C1 segment of cervical spinal cord (tissue), 14 donors: ENCODE measurements at places on chromosomes 16 and 17.
A peak's percentile ranks its signal among the peaks of the same experiment; 100 is the strongest.

GRCh38 chr16:84039696-84040095 lies 2.9 kb downstream of the SLC38A8 start:
- DNase-seq = no peak

GRCh38 chr16:11004351-11004750 lies 60.0 kb downstream of the CLEC16A start:
- DNase-seq = no peak

- DNase-seq = no peak
Measured at GRCh38 chr16:82655072-82655714, 28.4 kb downstream of the CDH13 start.

DNA sequence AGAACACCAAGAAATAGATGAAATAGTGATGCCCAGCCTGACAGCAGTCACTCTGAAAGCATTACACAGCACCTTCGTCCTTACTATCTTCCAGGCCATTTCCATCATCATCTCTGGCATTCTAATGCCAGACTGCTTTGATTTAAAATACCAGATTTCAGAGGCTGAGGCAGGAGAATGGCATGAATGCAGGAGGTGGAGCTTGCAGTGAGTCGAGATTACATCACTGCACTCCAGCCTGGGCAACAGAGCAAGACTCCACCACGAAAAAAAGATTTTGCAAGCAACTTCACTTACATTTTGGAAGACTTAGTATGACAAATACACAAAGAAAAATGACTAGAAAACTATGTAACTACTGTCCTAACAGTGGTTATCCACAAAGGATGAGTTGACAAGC lies 244.0 kb downstream of the CPPED1 start:
- no peak for DNase-seq

DNA sequence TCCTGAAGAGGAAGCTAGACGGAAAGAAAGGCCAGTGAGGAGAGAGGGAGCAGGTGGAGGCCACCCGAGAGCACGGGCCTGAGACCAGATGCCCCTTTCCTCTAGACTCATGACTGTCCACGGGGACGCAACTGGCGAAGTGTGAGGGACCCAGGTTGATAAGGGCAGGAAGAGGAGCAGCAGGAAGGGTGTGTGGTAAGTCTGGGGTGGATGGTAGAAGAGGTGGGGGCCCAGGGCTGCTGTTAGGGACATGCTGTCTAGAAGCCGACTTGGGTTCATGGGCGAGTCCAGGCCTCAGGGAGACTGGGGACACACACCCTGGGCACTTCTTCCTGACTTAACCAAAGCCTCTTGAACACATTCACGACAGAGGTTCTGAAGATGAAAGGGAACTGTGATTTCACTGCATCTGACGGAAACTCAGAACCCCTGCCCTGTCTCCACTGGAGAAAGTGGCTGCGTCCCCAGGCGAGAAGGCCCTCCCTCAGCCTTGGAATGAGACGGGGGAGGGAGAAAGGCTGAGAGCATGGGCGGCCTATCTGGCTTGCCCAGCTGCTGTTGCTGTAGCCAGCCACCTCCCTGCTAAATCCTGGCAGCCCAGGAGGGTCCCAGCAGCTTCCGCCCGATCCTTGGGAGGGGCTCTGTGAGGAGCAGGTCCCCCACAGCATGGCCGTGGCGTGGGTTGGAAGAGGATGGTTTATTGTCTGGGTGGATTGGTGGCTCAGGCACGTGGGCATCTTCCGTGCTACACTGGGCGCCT lies 6.0 kb downstream of the HIC1 start:
- no peak for DNase-seq

DNA sequence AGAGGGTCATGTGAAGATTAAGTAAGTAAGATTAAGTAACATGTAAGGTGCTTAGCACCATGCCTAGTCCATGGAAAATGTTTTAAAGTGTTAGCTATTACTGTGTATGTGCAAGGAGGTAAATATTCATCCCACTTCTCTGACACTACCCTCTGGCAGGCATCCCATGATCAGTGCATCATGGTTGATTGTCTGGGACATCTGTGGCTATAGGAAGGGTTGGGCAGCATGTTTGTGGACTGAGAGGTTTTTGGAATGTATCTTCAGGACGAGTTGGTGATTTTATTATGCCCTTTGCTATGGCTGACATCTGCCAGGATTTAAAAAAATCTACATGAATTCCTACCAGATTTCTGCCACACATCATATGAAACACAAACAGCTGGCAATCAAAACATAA lies 6.5 kb upstream of the TAOK1 start:
- no peak for DNase-seq

GRCh38 chr17:74759941-74760340 lies 11.5 kb downstream of the NHERF1 start:
- DNase-seq = no peak

DNA sequence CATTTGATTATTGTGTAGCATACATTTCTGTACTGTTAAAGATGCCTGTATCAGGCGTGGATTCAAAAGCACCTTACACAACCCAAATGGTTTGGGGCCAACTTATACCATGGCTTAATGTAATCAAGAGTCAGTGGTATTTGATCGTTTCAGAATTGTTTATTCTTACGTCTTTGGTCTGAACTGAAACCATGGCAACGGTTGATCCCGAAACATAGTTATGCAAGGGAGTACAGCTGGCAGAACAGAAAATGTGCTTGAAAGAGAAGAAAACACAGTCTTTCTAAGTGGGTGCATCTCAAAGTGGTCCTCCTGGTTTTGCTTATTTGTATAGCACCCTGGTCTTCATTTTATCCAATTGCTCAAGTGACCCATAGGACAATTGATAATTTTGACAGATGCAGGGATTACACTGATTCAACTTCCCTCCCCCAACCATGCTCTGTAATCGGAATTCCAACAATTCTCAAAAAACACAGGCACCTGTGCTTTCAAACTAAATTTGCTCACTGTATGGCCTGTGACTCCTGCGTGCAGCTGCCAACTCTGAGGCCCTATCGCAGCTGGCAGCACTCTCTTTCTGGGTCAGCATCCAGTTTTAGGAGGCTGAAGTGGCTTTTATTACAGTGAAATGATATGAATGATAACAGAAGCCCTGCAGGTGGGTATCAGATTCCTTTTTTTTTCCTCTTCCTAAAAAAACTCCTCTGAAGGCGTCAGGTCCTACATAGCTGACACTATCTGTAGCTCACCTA lies 77.0 kb upstream of the AXIN2 start:
- DNase-seq = no peak

DNA sequence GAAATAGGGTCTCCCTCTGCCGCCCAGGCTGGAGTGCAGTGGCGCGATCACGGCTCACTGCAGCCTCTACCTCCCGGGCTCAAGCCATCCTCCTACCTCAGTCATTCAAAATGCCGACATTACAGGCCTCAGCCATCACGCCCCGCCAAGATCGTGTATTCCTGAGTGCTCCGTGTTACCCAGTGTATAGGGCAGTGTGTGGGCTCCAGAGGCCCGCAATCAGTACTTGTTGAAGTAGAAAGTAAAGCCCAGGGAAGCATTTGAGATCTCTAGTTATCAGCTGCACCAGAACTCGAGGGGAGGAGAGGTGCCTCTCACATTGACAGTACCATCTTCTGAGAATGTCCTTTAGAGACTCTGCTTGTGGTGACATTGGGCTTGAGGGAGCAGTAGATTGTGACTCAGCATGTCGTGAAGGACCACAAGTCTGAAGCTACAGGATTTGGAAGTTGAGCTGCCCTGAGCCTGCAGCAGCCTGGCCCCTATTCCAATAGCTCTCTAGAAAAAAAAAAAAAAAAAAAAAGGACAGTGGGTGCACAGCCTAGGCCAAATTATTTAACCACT lies 1.1 kb upstream of the PRPSAP1 start:
- DNase-seq = no peak

DNA sequence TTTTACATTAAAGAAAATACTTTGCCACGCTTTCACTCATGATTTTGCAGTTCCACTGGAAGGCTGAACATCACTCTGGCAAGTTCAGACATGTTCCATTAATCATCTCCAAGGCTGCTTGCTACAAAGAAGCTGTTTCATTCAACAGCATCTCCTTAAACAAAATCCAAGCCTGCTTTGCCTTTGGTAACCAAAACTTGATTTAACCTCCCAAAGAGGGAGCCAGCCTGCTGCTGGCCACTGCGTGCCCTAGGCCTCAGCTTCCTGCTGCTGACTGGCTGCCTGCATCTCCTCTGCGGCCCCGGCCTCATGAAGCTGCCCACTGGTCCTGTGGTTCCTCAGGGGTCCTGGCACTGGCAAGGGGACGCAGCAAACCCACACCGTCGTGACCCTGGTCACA lies 31.8 kb downstream of the ANKRD11 start:
- no peak for DNase-seq

DNA sequence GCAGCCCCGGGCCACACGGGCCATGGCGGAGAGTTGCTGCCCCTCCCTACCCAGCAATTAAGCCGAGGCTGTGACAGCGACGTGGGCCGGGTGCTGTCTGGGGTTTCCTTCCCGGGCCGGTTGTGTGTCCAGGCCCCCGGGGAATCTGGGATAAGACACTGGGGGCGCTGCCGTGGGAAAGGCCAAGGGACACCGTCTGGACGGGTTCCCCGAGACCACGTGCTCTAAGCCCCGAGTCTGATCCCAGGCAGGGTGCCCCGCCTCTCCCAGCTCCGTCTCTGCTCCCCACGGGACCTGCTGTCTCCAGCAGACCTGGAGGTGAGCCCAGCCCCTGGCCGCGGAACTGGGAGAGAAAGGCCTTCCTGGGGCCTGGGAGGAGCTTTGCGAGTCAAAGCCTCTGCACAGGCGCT lies 92.2 kb downstream of the IRX3 start:
- DNase-seq = peak; percentile 68

DNA sequence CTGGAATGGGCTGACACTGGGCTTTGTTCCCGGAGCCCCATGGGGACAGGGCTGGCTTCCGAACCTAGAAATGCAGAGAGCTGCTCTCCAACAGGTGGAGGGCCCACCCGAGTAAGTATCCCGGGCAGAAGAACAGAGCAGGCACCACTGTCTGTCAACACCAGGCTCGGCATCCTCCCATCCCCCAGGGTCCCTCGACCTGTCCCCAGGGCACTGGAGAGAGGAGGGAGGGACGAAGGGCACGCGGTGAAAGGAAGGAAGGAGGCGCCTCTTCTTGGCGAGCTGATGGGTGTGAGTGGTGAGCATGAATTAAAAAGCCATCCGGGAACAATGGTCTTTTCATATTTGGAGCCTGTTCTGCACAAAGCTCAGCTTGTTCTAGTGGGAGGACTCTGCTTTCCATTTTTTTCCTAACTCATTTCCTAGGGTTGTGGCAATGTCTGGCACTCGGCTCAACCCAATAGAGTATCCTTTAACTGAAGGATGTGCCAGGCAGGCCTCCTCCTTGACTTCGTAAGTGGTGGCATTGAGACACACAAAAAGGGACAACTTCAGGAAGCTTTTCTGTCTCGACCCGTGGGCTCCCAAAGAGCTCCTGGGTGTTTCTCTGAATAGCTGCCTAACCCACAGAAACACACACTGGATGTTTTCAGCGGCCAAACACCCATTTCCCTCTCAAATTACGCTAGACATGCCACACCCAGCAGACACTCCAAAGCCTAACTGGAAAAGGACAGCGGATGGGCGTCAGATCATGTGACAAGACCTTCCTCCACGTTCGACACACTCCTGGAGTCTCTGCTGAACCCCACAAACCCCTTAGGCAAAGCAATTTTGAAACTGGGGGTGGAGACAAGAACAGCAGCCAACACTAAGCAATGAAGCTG lies 47.7 kb downstream of the ZFHX3 start:
- peak; percentile 26 for DNase-seq

GRCh38 chr17:82901856-82902255 lies 62.0 kb upstream of the ZNF750 start:
- no peak for DNase-seq

- peak; percentile 65 for DNase-seq
Measured at GRCh38 chr17:79933863-79934652, 94.8 kb upstream of the CBX4 start.

DNA sequence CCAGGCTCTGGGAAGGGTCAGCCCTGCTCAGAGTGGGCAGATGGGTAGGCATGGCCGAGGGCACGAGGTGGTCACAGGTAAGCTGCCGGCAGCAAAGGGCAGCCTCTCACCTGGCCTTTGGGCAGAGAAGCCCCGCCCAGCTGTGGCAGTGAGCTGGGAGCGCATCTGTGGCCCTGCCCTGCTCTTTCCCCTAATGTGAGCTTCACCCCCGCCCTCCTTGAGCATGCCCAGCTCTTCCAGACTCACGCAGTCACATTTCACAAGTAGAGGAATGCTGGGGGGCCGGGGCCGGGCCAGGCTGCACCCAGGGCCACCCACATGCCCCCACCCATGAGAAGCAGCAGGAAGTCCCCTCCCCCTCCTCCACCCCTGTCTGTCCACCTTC lies 40.7 kb upstream of the SLC38A10 start:
- no peak for DNase-seq

- no peak for DNase-seq
Measured at GRCh38 chr17:79671085-79671694, 59.6 kb upstream of the ENPP7 start.

DNA sequence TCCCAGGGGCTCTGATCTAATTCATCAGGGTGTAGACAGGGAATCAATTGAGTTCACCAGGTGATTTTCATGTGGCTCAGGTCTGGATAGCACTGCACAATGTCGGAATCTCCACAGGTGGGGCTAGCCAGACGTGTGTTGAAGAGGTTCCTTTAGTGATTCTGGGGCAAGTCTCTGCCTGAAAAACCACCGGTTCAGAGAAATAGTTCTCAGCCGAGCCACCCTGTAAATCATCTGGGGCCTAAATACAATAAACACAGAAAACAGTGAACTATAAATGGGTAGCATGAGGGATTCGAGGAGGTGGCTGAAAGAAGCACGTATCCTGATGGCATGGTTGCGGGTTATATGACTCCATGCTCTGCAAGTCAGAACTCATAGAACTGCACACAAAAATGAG lies 21.3 kb downstream of the ASPA start:
- no peak for DNase-seq

DNA sequence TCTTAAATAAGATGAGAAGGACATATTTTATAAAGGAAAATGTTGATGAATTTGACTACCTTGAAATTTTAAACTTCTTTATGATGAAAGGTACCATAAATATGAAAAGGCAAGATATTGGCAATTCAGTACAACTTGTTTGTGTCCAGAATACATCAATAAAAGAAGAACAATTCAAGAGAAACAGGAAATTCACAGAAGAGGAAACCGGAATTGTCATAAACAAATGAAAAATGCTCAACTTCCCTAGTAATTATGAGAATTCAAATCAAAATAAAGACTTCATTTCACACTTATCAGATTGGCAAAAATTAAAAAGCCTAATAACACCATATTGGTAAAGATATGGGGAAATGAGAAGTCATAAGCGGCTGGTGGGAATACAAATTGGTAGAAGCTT lies 54.3 kb downstream of the WSB1 start:
- no peak for DNase-seq

GRCh38 chr16:78832100-78832499 lies 732.6 kb downstream of the WWOX start:
- DNase-seq = no peak

GRCh38 chr16:85680352-85680944 lies 8.3 kb downstream of the GINS2 start:
- DNase-seq = no peak

- DNase-seq = no peak
Measured at GRCh38 chr17:61723183-61723582, 132.2 kb upstream of the NACA2 start.
